Stimulated activated CD8-positive, alpha-beta memory T cell treated with anti-CD3 and anti-CD28 coated beads, Interleukin-7, amount 100 ng/mL, for 24 hours (primary cell): ENCODE measurements at places on chromosomes 1 and 21.

DNA sequence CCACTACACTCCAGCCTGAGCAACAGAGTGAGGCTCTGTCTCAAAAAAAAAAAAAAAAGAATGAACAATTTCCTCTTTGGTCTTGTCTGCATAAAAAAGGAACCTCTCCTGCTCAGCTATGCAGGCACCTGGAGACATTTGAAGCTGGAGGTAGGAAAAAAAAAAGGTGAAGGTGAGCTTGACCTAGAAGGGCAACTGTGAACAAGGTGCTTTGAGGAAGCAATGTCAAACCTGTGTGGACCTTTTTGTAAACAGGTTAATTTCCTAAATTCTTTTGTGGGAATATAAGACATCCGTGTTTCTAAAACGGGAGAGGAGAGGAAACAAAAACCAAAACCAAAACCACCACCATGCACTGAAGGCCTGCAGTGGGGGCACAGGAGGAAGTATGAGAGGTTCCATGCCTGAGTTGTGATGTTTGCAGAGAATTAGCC is 77.5 kb downstream of the SLC45A1 start:
- no peak for DNase-seq

GRCh38 chr1:220880726-220881506 is 1.7 kb downstream of the HLX start:
- DNase-seq: no peak

DNA sequence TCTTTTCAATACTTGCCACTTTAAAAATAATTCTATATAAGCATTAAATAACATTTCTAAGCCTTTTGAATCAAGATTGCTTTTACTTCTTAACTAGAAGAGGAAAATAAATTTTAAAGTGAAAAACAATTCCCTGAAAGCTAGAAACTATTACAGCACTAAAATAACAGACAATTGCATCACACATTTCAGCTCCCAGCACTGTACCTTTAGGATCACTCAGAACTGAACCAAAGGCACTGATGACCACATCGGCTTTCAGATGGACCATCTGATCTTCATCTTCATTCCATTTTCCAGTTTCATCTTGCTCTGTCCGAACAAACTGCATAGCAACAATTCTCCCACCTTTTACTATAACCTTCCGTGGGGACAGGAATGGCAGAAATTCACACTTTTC is 347.3 kb downstream of the DPYD start:
- no peak for DNase-seq

DNA sequence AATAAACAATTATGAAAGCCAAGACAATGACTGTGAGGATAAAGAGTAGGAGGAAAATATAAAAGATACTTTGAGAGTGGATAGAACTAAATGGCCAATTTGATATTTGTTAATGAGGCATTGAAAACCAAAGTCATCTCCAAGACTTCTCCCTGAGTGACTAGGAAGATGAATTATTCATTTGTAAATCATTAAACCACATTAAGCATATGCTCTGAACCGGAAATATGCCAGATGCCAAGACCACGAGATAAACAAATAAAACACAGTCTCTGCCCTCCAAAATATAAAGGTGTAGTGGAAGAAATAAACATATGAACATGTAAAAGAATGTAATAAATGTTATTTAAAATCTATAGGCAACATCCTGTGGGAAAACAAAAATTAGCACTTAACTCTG is 78.8 kb downstream of the MRPL39 start:
- DNase-seq: no peak

DNA sequence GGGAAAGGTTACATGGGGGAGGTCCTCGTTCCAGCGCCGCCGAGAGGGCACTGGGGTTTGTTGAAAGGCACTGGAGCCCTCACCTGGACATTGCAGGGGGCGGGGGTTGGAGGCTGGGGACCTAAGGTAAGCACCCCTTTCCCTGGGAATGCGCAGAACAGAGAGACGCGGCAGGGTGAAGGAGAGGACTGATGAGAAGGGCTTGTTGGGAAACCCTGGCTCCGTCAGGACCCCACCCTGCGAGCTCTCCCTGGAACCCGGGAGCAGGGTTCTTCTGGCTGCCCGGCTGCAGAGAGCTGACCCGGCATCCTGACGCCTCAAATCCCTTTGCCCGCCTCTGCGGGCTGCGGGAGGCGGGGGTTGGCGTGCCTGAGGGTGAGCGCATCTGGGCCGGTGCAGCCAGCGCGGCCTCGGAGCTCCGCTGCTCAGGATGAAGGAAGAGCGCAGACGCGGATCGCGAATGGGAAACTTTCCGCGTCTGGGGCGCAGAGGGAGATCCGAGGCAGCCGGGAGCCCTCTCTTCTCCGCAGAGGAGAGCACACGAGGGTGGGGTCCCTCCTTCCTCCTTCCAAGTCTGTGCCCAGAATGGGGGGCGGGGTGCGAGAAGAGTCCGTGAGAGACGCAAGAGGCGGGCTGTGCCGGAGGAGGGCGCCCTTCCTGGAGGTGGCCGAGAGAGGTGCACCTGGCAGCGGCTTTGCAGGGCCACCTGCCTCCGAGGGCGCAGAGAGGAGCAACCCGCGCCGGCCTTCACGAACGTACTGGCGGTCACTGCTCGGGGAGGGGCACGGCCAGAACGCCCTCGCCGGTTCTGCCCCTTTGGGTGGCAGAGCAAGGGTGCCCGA is 2.4 kb downstream of the IGSF21 start:
- no peak for DNase-seq

DNA sequence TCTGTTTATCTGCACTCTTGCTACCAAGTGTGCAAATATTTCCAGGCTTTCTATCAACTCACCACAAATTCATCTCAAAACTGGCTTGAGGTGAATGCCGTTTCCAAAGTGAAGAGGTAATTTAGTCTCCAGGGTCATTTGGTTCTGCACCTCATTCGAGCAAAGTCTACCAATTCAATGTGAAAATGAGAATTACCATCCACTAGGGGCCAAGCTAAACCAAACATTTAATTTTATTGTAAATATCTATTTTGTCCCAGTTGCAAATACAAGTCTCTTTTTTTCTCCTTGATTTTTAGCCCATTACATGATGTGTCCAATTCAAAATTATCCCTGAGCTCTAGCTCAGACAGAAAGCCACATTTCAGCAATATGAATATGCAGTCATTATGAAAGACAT is 152.3 kb upstream of the PTBP2 start:
- DNase-seq: no peak

DNA sequence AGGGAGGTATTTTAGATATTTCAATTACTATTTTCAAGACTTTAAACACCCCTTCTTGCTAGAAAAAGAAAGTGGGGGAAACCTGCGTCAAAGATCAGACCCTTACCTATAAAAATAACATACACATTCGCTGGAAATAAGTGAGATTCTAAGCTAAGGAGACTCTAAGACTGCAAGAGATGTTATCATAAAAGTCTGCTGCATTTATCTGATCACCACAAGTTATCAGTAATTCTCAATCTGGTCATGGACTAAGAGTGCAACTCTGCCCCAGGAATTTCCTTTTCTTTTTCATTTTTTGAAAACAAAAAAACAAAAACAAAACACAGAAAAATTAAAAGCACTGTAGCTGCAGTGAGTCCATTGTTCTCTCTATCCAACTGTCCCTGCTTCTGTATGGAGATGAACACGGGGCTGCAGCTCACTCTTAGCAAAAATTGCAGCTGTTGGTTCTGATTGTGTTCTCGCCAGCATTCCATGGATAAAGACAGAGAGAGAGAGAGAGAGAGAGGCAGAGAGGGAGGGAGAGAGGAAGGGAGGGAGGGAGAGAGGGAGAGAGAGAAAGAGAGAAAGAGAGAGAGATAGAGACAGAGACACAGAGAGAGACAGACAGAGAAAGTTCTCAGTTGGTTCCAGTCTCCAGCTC is 14.1 kb downstream of the XKR8 start:
- DNase-seq: no peak

DNA sequence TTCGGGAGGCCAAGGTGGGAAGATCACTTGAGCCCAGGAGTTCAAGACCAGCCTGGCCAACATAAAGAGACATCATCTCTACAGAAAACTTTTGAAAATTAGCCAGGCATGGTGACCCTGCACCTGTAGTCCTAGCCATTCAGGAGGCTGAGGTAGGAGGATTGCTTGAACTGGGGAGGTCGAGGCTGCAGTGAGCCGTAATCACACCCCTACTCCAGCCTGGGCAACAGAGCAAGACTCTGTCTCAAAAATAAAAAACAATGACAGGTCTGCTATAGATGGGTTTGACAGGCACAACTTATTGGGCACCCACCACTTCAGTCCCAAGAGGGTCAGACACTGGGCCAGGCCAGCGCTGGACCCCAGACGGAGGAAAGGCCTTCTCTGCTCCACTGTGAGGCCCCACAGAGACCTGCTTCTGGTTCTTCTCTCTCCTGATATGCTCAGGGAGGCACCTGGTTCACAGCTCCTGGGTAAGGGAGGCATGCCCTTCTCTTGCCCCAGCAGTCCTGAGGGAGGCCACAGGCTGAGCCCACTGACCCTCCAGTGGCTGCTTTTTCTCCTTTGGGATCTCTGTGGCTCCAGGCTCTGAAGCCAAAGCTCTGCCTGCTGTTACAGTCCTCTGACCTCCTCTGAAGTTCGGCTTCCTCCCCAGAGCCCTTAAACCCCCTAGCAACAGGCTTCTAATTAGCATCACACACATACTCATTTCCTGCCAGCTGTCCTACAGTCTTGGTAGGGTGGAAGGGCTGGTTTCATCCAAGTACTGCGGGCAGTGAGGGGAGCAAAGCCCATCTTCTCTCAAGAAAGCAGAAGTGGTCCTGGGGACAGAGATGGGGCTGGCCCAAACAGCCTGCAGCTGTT is 14.4 kb downstream of the S100A16 start:
- no peak for DNase-seq

- no peak for DNase-seq
Observed at GRCh38 chr1:230313453-230314141, 112.5 kb downstream of the PGBD5 start.

DNA sequence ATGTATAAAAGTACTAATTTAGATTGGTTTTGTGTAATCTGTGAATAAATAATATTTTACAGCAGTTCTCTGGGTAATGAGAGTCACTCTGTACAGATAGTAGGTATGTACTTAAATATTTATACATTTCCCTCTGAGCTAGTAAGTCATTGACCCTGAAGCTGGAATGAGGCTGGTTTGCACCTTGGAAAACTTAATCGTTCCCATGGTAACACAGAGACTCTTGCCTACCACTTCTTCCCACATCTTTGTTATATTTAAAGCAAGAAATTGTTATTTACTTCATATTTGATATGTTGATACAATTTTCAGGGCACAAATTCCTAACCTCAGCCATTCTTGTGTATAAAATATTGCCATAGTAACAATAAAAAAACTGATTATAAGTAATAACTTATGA is 13.3 kb upstream of the DR1 start:
- no peak for DNase-seq

DNA sequence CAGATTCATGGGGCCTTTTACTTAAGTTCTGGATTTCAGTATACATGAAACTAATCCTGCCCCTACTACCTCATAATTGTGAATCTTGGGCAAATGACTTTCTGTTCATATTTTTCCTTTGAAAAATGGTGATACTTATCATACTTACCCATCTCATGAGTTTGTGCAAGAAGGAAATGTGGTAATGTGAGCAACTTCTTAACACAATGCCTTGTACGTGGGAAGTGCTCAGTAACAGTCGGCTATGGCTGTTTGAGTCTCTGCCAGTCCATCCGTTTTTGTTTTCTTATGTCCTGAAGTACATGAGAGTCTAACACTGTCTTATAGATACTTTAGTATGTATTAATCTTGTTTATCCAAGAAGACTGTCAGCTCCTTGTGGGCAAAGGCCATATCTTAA is 86.5 kb downstream of the PATJ start:
- DNase-seq: no peak

GRCh38 chr1:17585266-17585987 is 45.9 kb downstream of the ARHGEF10L start:
- no peak for DNase-seq

- DNase-seq: no peak
Observed at GRCh38 chr1:231512147-231512698, 16.2 kb upstream of the TSNAX start.

DNA sequence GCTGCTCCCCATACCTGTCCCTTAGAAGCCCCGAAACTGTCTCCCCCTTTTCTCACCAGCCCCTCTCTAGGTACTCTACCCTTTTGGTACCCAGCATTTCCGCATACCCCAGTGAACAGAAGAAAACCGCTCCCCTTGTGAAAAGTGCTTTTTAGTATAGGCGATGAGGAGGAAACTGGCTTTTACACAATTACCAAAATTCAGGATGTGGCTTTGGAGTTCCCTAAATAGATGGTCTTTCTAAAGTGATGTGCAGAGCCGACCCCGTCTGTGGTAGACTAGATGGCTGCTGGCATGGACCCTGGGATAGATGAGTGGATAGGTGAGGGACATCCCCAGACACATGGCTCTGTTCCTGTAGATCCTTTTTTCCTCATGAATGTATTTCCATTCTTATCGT is 2.6 kb upstream of the PER3 start:
- no peak for DNase-seq

DNA sequence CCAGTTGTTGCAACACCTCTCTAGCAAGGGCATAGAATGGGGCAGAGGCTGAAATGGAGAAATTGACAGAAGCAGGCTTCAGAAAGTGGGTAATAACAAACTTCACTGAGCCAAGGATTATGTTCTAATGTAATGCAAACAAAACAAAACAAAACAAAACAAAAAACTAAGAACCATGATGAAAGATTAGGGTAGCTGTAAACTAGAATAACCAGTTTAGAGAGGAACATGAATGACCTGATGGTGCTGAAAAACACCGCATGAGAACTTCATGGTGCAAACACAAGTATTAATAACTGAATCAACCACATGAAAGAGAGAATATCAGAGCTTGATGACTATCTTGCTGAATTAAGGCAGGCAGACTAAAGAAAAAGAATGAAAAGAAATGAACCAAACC is 1707.7 kb downstream of the BRINP3 start:
- DNase-seq: no peak

DNA sequence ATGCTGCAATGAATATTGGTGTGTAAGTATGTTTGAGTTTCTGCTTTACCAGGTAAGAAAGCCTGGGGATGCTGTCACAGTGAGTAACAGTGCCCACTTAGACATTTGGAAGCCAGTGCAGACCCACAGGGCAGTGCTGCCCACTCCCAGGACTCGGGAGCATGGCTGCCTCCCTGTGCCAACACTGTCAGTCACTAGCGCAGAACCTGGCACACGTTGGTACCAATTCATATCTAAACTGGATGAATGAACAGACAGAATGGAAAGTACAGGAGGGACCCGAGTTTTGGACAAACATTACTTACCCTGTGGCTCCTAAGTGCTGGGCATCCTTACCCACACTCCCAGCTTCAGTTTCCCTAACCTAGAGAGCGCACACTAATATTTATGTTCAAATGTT is 1.6 kb upstream of the EVA1C start:
- no peak for DNase-seq
